NCI-H774 (cell line): ENCODE measurements at places on chromosomes 5 and 9.

- DNase-seq: no peak
Observed at GRCh38 chr5:68725905-68726683, 367.7 kb upstream of the SLC30A5 start.

DNA sequence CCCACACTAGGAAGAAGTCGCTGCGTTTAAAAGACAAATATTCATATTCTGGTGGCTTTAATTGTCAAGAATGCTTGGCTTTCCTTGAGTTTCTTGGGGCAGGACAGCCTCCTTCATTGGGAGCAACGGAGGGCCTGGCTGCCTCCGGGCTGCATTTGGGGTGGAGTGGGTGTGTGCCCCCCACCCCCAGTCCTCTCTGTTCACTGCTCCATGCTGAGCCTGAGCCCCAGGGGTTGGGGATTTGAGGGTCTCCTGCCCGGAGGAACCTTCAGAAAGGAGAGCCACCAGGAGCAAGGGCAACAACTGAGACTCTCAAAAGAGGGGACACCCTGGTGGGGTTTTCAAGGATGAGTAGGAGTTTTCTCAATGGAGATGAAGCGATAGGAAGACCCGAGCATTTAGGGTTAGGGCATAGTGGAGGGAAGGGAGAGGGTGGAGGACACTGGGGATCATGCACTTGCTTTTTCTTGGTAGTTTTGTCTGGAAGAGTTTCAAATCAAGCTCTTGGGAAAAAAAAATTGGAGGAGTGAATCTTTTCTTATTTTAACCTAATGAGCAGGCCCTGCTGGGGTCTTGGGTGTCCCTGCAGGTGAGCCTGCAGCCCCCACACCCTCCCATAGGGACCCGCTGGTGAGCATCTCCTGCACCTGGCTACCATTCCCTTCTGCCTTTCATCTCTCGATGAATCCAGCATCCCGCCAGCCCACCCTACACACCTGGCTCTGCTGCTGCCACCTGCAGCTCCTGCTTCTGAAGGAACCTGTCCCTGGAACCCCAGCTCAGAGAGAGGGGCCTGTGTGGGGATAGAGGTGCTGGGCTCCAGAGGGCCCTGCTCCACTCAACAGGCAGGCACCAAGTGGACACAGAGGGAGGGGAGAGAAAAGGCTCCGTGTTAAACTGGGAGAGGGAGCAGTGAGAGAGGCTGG, 4.1 kb downstream of the SLC6A19 start:
- no peak for DNase-seq

GRCh38 chr5:147306351-147306750, 71.5 kb downstream of the STK32A start:
- DNase-seq: no peak

GRCh38 chr9:615756-616155, 225.7 kb upstream of the DMRT1 start:
- no peak for DNase-seq
